SJCRH30 (cell line): ENCODE measurements at places on chromosomes 4 and X. TPM values are rescaled to one million over a fixed set of nuclear protein-coding genes. Genes with fewer than 3 reads are reported as not detected.

DNA sequence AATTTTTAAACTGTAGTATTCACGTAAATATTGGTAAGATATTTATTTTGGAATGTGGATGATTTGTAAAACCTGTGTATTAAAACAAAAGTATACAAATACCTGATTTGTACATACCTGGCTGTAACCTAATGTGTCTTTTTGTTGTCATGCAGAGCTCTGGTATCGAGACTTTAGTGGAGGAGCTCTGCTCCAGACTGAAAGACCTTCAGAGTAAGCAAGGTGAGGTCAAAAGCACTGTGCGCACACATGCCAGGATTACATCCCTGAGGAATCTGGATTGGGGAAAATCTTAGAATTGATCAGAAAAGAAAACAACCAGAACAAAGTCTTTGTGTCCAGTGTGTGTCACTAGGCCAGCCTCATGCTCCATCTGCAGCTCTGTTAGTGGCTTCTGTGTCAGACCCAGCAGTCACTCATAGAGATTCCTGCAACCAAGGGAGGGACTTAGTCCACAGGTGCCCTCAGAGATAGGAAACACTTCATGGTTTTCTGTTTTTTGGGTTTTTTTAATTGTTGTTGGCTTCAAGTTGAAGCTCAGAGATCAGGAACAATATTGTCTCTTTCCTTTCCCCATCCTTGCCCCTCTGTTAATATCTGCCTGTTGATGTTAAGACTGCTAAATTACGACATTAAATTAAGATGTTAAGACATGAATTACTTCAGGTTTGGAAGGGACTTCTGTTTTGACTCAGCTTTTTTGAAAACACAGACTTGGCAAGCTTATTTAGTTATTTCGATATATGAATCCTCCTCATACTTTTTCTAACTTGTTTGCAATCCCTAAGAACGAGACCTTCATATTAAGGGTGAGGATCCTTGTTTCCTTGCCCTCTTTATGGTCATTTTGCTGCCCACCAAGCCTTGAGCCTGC lies 52.4 kb upstream of the TBC1D14 start:
- H3K4me1 ChIP-seq, result peaks cover 10% of the 10 kb centered on the region
- H3K27me3 ChIP-seq, result no peaks in the 10 kb centered on the region
- H3K27ac ChIP-seq, result no peak overlapping the region
- DNase-seq, result no peak

The SYTL5 gene
- total RNA-seq, result 0.25 and 0.28 TPM in 2 replicates

The NHS gene
- total RNA-seq, result 0.51 and 0.56 TPM in 2 replicates

- no peaks in the 10 kb centered on the region for H3K27me3 ChIP-seq
- H3K36me3 ChIP-seq, result no peaks in the 10 kb centered on the region
- no peak for DNase-seq
- no peak overlapping the region for H3K4me3 ChIP-seq
These were observed 448.2 kb downstream of the PCDH10 start for GRCh38 chr4:133597251-133597650.

DNA sequence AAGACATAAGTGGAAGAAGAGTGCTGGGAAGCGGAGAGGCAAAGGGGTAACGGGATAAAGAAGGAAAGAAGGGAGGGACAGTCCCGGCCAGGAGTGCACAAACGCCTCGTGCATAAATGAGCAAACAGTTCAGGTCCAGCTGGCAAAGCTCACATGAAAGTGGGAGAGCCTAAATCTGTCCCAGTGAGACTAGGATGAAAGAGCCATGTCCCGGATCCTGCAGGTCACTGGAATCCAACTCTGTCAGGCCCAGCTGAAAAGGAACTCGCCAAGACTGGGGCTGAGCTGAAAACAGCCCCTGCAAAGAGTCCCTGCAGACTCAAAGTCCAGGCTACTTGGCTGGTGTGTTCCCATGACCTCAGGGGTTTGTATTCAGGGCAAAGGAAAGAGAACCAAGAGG lies 38.0 kb upstream of the CRMP1 start:
- H3K27ac ChIP-seq, result no peak overlapping the region
- no peak for DNase-seq
- no peak overlapping the region for H3K4me3 ChIP-seq
- no peaks in the 10 kb centered on the region for H3K36me3 ChIP-seq
